Hematopoietic multipotent progenitor cell treated with erythropoietin and hydrocortisone succinate and interleukin-3 and kit ligand, for 6 days (in vitro differentiated cells): ENCODE measurements at places on chromosomes 2 and 18.

GRCh38 chr2:72998234-72998651, 73.3 kb downstream of the SFXN5 start:
- no peak for DNase-seq

GRCh38 chr18:69715191-69715795, 232.4 kb downstream of the CD226 start:
- no peak for DNase-seq

DNA sequence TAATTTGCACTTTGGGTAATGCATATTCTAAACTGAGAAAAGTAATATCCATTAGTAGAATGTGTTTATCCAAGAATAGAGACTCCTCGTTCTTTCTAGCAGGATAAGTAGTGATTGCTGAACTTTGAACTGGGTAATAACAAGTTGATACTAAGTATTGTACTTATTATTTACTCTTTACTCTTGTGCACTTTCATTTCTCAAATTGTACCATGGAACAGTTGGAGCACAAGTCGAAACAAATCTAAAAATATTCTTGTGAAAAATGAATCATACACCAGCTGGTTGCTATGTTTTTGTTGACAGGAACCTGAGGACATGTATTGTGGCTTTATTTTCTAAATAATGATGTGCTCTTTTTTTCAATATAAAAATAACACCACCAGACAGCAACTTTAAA, 111.9 kb downstream of the RGPD3 start:
- no peak for DNase-seq

GRCh38 chr2:237665713-237666143, 38.3 kb downstream of the LRRFIP1 start:
- no peak for DNase-seq

- no peak for DNase-seq
Observed at GRCh38 chr2:132754392-132754791, 84.4 kb upstream of the LYPD1 start.

DNA sequence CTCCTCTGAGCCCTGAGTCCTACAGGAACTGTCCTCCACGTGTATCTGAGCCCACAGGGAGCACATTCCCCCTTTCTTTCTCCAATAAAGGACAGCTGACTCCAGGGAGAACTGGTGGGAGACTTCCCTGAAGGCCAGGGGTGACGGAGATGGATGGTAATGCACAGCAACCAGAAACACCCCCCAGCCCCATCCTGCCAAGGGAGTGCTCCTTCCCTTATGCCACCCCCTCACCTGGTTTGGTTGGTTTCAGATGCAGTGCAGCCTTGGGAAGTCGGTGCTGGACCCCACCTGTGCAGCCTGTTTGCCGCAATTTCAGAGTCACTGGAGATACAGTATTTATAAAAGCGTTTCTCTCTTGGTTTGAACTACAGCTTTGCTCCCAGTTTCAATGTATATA, 24.0 kb downstream of the GPR55 start:
- DNase-seq, result no peak

GRCh38 chr2:112181571-112182290, 43.5 kb downstream of the FBLN7 start:
- DNase-seq, result no peak

DNA sequence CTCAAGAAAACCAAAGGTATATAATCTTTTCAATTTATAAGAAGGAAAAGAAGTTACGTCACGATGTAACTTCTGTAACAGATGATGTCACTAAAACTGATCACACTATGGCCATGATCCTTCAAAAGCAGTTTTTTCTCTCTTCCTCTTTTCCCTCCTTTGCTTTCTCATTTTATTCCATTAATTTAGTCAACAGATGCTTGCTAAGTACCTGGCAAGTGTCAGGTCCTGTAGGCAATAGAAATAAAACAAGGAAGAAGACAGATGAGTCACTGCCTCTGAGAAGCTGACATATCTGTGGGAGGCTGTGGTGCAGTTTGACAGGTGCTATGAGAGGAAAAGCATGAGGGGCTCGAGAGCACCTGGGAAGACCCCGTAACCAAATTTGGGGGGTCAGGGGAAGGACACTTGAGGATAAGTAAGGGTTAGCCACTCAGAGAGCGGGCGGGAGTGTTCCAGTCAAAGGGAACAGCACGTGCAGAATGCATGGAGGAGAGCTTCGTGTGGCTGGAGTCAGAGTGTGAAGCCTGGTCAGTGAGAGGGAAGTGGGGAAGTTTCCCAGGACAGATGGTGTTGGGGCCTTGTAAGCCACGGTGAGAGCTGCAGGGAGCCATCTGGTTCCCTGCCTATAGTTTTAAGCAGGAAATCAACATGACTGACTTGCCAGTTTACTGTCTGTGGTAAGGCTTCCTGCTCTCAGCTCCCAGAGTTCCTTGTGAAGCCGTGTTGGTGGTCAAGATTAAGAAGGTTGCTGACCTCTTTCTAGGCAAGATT, 198.8 kb upstream of the FOSL2 start:
- no peak for DNase-seq

DNA sequence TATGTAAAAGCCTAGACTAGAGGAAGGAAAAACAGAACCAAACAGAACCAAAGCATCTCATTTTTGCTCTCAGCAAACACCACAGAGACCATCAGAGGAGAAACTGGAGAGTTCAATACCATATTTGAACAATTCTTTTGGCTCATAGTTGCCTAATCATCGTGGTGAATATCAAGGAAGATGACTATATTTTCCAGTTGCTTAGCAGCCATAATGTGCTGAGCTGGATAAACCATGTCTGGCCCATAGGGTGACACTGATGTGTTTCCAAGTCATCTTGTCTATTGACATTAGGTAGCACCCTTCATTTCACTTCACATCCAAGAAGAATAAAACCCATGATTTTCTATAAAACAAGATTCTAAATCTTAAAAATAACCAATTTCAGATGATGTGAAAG, 5.9 kb upstream of the XRCC5 start:
- DNase-seq, result no peak

GRCh38 chr2:208643145-208643544, 236.6 kb downstream of the PTH2R start:
- no peak for DNase-seq

GRCh38 chr2:239811806-239812560, 213.2 kb downstream of the NDUFA10 start:
- no peak for DNase-seq

GRCh38 chr2:237869343-237870102, 10.1 kb downstream of the RAMP1 start:
- DNase-seq, result no peak

GRCh38 chr2:100653449-100654035, 90.7 kb downstream of the PDCL3 start:
- no peak for DNase-seq

DNA sequence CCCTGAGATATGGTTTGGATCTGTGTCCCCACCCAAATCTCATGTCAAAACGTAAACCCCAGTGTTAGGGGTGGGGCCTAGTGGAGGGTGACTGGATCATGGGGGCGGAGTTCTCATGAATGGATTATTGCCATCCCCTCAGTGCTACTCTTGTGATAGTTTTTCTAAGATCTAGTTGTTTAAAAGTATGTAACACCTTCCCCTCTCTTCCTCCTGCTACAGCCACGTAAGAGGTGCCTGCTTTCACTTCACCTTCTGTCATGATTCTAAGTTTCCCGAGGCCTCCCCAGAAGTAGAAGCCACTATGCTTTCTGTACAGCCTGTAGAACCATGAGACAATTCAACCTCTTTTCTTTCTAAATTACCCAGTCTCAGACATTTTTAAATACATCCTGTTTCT, 16.9 kb downstream of the PUM2 start:
- DNase-seq, result no peak

GRCh38 chr18:79772865-79773696, 24.7 kb upstream of the KCNG2 start:
- no peak for DNase-seq

DNA sequence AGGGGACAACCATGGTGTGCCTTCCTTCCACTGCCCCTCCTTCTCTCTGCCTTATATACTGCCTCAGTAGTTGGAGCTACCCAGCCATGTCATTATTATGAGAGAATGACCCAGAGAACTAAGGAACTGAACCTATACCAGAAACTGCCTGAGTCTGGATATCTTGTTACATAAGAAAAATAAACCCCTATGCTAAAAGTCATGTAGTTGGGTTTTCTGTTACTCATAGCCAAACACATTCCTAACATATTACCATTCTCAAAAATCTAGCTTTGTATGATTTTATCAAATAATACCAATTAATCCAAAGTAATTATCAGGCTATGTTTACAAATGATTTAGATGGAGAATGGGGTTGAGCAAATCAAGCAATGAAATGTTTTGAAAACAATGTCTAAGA, 15.0 kb upstream of the KLF7 start:
- no peak for DNase-seq

DNA sequence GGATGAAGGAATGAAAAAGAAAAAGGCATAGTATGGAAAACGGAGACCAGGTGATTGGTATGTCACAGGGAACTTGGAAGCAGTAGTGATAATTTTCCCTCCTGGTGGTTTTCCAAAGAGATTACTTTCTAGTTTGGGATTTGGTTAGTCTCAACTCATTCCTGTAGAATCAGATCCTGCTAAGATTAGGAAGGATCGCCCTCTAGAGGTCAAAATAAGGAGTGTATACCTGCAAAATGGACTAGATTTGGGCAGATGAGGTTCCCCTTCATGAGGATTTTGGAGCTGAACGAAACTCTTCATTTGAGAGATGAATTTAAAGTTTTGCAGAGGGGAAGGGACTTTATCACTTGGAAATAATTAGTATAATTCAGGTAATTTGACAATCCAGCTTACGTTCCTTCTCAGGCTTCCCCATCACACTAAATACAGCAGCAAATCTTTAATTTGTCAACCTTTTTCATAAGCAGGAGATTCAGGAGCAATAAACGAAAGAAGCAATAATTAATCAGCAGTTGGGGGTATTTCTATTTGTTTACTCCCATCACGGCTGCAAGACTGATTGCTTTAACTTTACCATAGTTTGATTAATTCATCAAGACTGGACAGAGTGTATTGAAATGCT, 65.2 kb downstream of the CCDC195 start:
- DNase-seq, result peak; percentile 79

DNA sequence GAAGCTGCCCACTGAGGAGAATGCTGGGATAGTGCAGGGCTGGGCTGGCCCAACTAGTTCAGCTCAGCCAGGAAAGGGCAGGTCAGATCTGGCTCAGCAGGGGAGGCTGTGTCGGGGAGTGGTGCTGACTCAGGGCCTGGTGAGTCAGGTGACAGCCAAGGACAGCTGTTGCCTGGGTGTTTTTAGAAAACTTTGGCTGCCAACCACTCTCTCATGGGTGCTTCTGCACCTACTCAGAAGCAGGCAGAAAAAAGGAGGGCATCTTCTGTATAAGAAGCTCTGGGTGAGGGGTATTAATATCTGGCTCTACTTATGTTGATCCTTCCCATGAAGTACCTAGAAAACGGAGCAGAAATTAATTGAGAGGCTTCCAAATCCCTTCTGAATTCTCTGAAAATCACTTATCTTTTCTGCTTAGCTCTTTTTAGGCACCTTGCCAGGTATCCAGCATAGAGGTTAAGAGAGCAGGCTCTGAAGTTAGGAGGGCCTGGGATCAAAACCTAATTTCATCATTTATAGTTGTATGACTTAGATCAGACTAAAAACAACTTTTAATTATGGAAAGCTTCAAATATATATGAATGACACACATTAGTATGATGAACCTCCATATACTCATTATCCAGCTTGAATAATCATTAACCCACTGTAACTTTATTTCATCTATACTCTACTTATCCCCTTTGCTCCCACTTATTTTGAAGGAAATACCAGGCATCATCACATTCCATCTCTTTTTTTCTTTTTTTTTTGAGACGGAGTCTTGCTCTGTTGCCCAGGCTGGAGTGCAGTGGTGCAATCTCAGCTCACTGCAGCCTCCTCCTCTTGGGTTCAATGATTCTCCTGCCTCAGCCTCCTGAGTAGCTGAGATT, 15.5 kb upstream of the RAB10 start:
- peak; percentile 83 for DNase-seq

DNA sequence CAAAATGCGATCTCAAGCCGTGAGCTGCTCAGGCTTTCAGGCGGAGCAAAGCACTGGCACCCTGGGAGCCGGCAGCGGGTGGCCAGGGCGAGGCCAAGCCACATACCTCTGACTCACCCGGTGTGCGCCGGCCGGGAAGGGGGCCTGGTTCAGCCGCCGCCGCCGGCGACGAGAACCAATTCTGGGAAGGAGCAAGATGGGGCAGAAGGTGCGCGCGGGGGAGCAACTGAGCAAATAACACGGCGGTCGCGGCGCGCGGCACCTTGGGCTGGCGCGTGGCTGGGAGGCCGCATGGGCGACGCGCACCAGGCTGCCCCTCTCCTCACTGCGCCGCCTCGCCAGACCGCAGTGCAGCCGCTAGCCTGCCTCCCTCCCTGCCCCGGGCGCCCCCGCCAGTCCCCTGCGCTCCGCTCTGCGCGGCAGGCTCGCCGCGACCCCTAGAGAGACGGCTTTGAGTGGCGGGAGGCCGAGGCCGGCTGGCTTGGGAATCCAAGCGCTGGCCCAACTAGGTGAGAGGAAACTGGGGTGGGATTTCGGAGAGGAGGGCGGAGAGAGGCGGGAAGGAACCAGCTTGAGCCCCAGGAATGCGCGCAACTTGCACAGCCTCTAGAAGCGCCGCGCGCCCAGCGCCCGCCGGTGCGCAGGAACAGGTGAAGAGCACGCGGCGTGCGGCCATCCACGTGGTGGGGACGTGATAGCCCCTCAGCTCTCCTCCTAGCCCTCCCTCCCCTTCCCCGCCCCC, 3.2 kb downstream of the NRP2 start:
- no peak for DNase-seq

GRCh38 chr2:190637281-190637734, 11.6 kb upstream of the NAB1 start:
- DNase-seq, result no peak

DNA sequence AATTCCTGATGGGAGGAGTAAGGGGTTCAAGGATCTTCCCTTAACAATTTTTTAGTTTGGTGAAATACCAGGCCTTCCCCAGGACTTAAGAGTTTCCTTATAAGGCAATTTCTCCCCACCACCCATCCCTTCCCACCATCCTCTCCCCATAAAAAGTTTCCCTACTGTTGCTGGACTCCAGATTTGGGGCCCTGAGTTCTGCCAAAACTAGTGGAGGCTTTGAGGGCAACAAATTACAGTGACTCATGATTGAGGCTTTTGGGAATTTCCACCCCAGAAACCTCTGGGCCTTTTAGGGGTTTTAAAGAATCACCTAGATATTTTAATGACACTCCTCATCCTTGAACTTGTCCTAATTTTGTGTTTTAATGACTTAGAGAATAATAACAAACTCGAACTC, 14.3 kb upstream of the EN1 start:
- no peak for DNase-seq

GRCh38 chr18:23943104-23943503, 71.5 kb upstream of the TTC39C start:
- DNase-seq, result no peak
